MG63 (cell line): ENCODE measurements at places on chromosomes 7 and 10. TPM values are rescaled to one million over a fixed set of nuclear protein-coding genes. Genes with fewer than 3 reads are reported as not detected.

ITPRIP gene
- total RNA-seq, result 5.6 and 15.5 TPM in 2 replicates

PODXL gene
- total RNA-seq, result 1.0 and 1.2 TPM in 2 replicates

ASB13 gene
- 0.59 and 0.92 TPM in 2 replicates for total RNA-seq

DPP6 gene
- total RNA-seq, result not detected in 2 replicates

FAM25C gene
- total RNA-seq, result 4.6 TPM in 1 of 2 replicates, not detected in the other

CRHR2 gene
- not detected in 2 replicates for total RNA-seq

TBL2 gene
- total RNA-seq, result 68.6 and 79.0 TPM in 2 replicates

C10orf53 gene
- total RNA-seq, result not detected in 2 replicates

EGR2 gene
- 0.56 TPM in 1 of 2 replicates, not detected in the other for total RNA-seq

FAM149B1 gene
- 5.6 and 7.4 TPM in 2 replicates for total RNA-seq

ZNF282 gene
- 9.1 and 10.8 TPM in 2 replicates for total RNA-seq

NEUROG3 gene
- not detected in 2 replicates for total RNA-seq

CDC14C gene
- 0.12 TPM in 1 of 2 replicates, not detected in the other for total RNA-seq

NET1 gene
- total RNA-seq, result 9.3 and 18.4 TPM in 2 replicates

ELAPOR2 gene
- not detected in 2 replicates for total RNA-seq

CLEC2L gene
- not detected in 2 replicates for total RNA-seq

FEZF1 gene
- total RNA-seq, result not detected in 2 replicates

PNLIP gene
- not detected in 2 replicates for total RNA-seq

UBE2D4 gene
- total RNA-seq, result 10.7 and 20.7 TPM in 2 replicates

HOXA4 gene
- total RNA-seq, result 1.5 TPM in 1 of 2 replicates, not detected in the other

C10orf143 gene
- total RNA-seq, result 2.8 and 3.6 TPM in 2 replicates

UNCX gene
- not detected in 2 replicates for total RNA-seq

MEST gene
- total RNA-seq, result not detected in 2 replicates

OGDHL gene
- 0.16 TPM in 1 of 2 replicates, not detected in the other for total RNA-seq

HOXA13 gene
- total RNA-seq, result 0.30 and 1.5 TPM in 2 replicates

KIFBP gene
- 40.4 and 43.5 TPM in 2 replicates for total RNA-seq
